ENCODE measurements at places on chromosomes 7 and 10.

- peak; percentile 48 for DNase-seq
Observed at GRCh38 chr7:127514499-127514898, 70.9 kb downstream of the GCC1 start.

DNA sequence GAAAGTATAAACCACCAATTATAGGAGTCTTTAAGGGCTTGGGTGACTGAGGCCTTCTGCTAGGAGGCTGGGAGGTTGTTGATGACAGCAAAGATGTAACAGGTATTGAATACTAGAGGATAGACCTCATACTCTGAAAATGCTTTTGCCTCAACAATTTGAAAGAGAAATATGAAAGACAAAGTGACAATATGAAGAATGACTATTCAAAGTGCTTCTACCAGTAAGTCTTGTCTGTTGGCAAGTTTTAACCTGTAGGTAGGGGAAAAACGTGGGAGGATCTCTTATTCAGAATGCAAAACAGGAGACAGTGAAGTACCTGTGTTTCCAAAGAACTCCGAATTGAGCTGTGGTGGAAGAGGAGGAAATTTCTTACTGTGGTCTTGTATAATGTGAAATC lies 38.2 kb downstream of the GBF1 start:
- no peak for DNase-seq

- no peak for DNase-seq
Observed at GRCh38 chr7:126881315-126881714, 371.4 kb downstream of the GRM8 start.

DNA sequence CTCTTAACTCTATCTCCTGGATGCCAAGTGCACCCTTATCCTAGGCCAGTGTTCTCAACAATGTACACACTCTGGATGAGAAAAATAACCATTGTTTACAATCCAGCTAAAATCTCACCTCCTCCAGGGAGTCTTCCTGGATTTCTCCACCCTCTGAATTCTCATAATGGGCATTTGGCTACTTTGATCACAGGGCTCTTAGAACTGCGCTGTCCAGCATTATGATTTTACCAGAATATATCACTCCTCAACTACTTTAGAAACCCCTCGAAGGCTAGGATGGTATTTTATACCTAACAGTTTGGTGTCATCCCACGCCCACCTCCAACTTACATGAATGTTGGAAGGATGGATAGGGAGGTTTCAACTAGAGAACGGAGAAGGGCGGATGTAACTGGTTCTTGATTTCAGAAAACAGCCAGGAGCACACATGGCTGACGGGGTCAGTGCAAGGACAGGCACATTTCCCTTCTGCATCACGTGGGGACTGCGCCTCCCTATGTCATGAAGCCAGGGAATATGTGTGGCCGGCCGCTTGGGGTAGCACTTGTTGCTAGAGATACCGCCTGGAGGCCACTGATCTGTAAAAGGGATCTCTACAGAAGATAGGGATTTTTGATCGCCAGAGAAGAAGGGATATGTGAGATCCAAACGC lies 1.2 kb upstream of the ATP6V0E2 start:
- DNase-seq = no peak

DNA sequence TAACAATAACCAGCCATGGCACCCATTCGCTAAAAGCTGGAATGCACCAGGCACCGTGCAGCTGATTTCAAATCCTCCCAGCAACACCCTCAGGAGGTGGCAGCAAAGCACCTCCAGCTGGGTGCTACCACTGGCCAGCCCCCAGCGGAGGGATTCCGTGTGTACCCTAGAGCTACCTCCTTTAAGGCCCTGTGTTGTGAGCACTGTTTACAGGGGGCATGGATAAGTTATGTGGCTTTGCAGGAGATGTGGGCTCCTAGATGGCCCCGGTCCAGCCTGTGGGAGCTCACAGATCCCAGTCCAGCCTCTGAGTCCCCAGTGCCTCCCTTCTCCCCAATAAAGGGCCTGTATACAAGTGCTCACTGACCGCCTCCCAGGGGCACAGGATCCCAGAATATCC lies 27.1 kb downstream of the TNRC18 start:
- DNase-seq = peak; percentile 61

GRCh38 chr7:116188-116981 lies 76.0 kb upstream of the FAM20C start:
- DNase-seq = no peak

DNA sequence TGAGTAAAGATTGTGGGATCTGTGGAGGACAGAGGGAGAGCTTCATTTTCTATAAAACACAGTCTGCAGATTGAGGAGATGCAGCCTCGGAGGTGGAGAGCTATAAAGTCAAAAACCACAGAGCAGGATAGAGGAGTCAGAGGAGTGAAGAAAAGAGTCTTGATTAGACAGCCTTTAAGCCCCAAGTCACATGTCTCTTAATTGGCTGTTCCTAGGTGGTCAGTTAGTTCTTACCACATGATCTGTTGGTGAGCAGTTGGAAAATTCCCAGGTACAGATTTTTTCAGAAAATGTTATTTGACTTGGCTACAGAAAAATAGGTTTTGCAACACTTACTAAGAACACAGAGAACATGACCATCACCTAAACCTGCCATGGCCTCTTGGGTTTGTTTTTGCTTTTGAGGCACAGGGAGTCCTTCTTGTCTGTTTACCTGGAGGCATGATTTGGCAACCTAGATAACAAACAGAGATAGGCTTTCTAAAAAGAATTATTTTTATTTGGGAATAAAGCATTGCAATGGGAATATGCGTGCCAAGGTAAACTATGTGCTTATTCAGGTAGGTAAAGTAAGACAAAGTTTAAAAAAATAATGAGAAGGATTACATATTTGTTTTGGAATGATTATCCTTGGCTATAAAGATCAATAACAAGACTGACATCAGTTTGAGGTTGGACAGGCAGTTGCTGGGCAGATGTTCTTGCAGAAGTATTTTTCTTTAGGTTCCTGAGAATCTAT lies 604 bp upstream of the CYP3A43 start:
- DNase-seq = no peak

DNA sequence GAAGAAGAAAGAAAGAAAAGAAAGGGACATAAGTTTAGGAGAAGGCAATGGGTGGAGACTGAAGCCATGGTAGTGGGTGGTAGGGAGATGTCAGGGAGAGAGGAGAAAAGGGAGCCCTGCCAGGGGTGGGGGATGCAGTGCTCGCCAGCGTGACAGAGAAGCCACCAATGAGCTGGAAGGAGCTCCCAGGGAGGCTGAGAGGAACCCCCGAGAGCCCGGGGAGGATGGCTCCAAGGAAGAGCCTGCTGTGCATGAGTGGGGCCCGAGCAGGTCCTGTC lies 141.2 kb upstream of the SHH start:
- no peak for DNase-seq

- DNase-seq = no peak
Observed at GRCh38 chr7:42986781-42987248, 54.6 kb downstream of the MRPL32 start.

DNA sequence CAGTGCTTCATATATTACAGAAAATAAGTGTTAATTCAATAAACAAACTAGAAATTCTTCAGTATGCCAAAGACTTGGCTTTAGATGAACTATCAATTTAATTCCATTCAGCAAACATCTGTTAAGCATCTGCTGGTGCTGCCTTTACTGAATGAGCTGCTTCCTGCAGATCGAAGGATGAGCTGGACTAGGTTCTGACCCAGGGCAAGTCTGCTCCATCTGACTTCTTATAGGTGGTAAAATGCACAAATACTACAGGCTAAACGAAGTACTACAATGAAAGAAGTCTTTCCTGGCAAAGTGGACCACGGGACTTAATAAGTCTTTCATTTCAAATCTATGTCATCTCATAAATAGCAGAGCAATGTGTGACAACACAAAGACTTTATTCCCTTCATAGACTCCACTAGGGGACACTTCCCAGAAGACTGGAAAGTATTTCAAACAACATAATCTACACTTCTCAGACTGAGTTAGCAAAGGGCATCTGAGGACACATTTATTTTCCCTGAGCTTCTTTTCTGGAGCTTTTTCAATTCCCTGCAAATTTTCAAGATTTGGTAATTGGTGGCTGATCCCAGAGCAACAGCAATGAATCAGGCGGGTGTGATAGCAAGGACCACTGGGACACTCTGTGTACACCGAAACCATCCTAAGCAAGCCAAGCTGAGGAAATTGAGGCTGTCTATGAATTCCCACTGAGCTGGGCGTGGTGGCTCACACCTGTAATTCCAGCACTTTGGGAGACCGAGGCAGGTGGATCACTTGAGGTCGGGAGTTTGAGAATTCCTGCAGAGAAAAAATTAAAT lies 108.9 kb upstream of the FRMD4A start:
- DNase-seq = no peak
